T-helper 1 cell (primary cell): ENCODE measurements at places on chromosomes 5 and 9.

DNA sequence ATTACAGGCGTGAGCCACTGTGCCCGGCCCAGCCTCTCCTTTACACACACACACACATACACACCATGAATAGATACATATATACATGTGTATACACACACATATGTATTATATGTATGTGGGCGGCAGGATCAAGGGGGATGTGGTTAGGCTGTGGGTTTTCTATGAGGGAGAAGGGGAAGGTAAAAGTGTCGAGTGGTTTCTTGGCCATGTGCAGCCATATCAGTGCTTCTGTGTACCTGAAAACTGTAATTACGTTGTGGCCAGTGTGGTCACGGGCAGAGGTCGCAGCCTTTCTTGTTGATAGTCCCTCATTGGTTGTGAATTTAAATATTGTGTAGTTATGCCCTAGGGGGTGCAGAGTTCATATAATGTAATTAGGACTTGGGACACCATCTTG, 16.5 kb downstream of the CDK20 start:
- DNase-seq, result no peak

DNA sequence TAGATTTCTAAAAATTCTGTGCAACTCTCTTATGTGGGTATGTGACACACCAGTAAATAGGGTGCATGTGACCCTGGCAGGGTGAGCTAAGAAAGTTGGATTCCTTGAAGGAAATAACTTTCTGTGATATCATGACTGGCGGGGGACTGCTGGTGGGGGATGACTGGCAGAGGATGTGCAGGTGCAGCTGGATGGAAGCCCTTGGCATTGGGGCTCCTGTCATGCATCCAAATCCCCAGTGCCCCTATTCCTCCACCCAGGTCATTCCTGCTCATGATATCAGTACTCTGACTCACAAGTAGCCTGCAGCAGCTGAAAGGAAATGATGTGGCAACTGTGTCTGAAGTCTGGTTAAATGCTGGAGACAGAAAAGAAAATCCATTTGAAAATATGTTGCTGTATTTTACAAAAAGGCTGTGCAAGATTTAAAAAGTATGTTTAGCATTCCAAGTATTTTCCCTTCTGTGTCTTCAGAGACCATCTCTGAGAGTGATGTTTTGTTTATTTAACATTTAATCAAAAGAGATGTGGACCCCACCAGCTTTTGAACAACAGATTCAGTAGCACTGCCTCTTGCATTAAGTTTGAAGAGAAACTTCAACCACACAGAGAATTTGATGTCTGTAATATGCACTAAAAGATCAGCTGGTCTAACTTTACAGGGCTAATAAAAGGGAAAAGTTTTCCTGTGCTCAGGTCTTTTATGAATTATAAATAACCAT, 17.9 kb upstream of the ZSWIM6 start:
- no peak for DNase-seq

- DNase-seq, result no peak
These were observed 61.3 kb upstream of the STXBP1 start for GRCh38 chr9:127550751-127551150.

DNA sequence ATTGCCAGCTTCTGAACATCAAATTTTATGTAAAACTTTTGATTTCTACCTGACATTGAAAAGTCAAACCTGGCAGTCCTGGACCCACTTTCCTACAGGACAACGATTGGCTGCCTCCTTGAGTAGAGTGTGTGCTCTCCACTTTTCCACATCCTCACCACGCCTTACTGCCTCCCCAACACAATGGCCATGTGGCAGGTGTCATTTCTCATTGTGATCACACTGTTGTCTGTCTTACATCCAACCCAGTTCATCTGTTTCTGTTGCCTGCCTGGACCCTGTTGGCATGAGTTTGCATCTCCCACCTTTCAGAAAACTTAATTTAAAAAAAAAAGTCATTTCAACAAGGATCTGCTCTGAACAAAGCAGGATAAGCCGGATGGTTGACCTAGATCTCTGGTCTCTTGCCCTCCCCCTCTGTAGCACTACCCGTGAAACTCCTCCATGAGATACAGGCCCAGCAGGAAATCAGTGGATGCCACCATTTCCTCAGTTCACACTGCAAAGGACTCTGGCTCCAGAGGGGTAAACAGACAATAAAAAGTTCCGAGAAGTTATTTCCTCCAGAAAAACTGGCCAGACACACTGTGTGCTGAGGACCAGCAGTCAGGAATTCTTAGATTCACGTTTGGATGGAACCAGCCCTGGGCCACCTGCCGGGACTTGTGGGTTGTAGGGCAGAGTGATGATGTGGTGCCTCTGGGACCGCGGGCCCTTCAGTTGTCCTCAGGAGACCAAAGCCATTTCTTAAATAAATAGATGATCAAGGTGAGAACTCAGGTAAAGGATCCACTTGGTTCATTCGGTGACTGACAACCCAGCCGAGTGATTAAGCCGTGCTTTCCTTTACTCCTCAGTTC, 48.6 kb downstream of the AMBP start:
- no peak for DNase-seq

DNA sequence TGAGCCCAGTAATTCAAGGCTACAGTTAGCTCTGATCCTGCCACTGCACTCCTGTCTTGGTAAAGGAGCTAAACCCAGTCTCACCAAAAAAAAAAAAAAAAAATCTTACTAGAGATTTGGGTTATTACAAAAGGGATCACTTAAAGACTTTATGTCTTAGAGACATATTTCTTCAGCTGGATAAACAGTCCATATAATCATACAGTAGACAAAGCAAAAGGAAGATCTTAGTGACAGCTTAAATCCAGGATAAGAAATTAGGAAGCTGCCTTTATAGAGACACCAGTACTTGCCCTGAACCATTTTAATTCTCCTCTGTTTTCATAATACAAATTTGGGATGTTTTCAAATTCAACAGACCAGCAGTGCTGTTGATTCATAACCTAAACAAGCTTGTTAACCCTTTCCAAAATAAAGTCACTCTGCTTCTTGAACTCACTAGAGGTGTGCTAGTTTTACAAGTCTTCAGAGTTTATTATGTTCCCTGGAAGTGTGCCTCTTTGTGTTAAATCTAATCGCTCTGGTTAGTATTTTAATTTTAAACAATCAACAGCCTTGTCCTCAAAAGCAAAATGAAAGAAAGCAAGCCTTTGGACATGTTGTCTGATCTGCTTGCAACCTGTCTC, 255.5 kb downstream of the ARRDC3 start:
- DNase-seq, result no peak

DNA sequence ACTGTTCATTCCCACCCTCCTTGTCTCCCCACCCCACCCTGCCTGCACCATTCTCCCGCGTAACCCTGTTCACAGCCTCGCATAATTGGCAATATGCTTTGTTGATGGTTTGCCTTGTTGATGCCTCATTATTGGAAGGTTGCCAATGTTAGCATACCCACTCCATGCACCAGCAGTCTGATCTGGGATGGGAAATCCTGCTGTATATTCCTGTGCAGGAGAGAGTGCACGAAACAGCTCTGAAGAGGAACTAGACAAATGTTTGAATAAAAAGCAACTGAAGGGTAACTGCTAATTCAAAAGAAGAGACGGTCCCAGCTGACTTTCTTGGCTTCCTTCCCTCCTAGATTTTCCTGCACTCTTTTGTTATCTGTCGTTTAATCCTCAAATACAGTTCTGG, 271.7 kb upstream of the TLE4 start:
- DNase-seq, result no peak

- DNase-seq, result no peak
These were observed 118.7 kb upstream of the GAS1 start for GRCh38 chr9:87065981-87066380.
